ENCODE measurements at places on chromosomes 1 and 21.

- no peak for DNase-seq
Measured at GRCh38 chr1:201561195-201561564, 22.3 kb downstream of the NAV1 start.

DNA sequence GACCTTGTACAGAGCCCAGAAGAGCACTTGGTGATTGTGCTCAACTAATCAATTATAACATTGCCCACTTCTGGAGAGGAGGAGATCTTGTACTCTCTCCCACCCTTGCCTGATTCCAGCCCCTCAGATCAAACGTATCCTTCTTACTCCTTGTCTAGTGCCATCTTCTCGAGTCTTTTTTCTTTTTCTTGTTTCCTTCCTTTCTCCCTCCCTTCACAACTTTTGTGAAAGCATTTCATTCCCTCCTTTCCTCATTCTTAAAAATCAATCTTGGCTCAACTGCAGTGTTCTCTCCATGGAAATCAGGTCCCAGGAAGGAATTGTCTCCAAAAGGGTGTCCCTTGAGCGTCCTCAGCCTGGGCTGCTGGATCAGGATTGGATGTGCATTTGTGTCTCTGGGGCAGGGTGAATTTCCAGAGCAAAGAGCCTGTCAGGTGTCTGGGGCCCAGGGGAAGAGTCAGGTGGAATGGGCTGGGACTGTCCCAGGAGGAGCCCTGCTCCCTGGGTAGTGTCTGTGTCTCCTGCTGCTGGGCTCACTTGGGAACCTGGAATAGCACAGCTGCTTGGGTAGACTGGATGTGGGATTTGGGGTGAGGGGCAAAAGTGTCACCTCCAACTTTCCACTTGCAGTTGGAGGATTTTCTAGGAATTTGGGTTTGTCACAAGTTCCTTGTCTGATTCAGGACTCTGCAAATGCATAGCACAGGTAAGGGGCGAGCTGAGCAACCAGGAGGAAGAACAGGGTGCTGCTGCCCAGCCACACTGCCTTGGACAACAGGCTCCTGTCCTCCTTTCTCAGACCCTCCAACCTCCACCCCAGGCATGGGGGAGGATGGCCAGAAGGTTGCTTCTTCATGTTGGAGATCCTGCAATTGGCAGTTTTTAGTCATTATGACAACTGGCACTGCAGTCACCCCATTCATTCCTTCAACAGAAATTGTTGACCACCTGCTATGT is 3.3 kb downstream of the SOX13 start:
- DNase-seq: no peak

- no peak for DNase-seq
Measured at GRCh38 chr1:99279525-99279924, 15.2 kb downstream of the PLPPR4 start.

- DNase-seq: no peak
Measured at GRCh38 chr1:51463561-51463960, 55.5 kb downstream of the EPS15 start.

GRCh38 chr1:81351864-81352263 is 448.9 kb upstream of the ADGRL2 start:
- no peak for DNase-seq

DNA sequence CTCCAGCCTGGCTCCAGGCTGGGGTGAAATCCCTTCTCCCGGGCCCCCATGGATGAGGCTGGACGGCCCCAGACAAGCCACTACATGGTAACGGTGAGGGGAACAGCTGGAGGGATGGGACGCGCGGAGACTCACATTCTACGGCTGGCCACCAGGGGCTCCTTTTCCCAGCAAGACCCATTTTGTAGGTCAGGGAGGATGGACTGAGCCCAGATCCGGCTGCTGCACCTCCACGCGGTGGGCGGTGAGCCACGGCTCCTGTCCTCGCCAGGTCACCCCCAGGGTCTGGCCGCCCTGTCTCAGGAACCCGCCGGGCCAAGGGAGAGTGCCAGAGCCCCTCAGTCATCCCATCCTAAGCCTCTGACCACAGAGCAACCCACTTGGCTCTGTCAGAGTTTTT is 75.0 kb upstream of the ACTRT2 start:
- no peak for DNase-seq

Measured in SHP77 treated with DMSO at 0.1 percent for 48 hours (cell line).